ENCODE measurements at places on chromosomes 13 and 19.

- no peaks in the 10 kb centered on the region for H3K27me3 ChIP-seq
- H3K4me1 ChIP-seq, result no peaks in the 10 kb centered on the region
Measured at GRCh38 chr13:48775285-48775684, 121.6 kb downstream of the CYSLTR2 start.

GRCh38 chr19:29404015-29404414 lies 121.8 kb upstream of the VSTM2B start:
- no peak overlapping the region for H3K27ac ChIP-seq
- no peaks in the 10 kb centered on the region for H3K36me3 ChIP-seq
- H3K27me3 ChIP-seq, result peaks cover 2% of the 10 kb centered on the region
- no peak for DNase-seq
- no peak overlapping the region for H3K4me3 ChIP-seq
- H3K4me1 ChIP-seq, result peaks cover 31% of the 10 kb centered on the region

DNA sequence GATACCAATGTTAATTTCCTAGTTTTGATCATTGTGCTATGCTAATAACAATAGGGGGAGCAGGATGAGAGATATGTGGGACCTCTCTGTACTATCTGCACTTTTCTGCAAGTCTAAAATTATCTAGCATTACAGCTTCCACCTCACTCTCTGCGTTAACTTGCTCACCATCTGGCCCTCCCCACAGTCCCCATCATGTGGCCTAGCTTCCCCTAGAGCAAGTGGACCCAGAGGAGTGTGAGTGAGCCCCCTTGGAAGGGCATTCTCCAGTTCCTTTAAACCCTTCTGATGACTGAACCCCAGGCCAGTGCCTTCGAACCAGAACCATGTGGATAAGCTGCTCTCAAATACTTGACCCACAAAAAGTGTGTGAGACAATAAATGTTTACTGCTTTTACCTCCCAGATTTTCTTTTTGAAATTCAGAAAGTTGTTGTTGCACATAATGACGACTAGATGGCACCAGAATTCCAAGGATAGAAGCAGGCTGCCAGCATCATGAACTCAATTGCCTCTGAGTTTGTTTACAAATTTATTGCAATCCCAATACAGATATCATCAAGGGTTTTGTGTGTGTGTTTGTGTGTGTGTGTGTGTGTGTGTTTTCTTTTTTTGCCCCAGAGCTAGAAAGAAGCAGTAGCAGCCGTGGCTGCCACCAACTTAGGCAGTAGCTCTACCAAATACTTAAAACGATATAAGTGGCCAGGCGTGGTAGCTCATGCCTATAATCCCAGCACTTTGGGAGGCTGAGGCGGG lies 49.0 kb upstream of the ZNF780A start:
- no peak overlapping the region for H3K4me3 ChIP-seq
- H3K27ac ChIP-seq, result no peak overlapping the region

DNA sequence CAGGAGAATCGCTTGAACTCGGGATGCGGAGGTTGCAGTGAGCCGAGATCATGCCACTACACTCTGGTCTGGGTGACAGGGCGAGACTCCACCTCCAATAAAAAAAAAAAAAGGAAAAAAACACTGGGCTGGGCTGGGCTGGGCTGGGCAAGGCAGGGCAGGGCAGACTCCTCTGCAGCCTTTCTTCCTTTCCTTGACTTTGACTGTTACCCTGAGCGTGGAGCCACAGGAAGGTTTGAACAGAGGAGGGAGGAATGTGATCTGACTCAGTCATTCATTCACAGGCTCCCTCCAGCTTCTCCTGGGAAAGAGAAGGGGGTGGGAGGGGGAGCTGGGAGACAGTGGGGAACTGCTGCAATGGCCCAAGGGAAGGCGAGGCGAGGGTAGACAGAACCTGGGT lies 2.7 kb upstream of the ACTN4 start:
- H3K36me3 ChIP-seq, result peaks cover under 1% of the 10 kb centered on the region
- DNase-seq, result no peak
- H3K27ac ChIP-seq, result no peak overlapping the region
- no peaks in the 10 kb centered on the region for H3K27me3 ChIP-seq
- peaks cover 3% of the 10 kb centered on the region for H3K4me1 ChIP-seq

DNA sequence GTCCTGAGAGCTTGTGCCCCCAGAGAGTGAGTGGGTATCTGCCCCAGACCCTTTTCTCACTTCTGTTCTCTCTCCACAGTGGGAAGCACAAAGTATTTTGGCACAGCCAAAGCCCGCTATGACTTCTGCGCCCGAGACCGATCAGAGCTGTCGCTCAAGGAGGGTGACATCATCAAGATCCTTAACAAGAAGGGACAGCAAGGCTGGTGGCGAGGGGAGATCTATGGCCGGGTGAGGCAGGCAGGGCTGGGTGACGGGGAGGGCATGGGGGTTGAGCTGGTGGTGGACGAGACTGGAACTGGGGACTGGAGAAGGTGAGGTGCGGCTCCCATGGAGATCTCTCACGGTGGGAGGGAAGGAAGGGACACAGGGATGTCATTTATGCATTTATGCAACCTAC lies 33.5 kb upstream of the ADGRE1 start:
- H3K27ac ChIP-seq, result no peak overlapping the region
- H3K27me3 ChIP-seq, result no peaks in the 10 kb centered on the region
- DNase-seq, result no peak
- H3K36me3 ChIP-seq, result no peaks in the 10 kb centered on the region

DNA sequence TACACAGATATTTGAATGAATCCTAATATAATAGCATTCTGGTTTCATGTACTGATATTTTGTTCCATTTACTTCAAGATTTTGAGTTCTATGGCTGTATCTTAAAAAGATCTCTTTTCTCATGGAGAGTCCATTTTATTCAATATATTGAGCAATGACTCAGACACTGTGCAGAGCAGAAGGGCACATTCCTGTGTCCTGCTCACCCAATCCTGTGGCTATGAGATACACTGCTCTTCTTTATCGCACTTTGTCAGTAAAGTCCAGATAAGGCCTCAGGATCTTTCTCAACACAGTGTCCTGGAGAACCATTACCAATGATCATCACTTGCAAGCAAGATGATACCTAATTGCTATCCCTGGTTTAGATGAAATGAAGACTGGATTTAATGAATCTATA lies 155.0 kb downstream of the CYSLTR2 start:
- DNase-seq, result no peak
- H3K36me3 ChIP-seq, result no peaks in the 10 kb centered on the region
- H3K27ac ChIP-seq, result no peak overlapping the region
- H3K4me3 ChIP-seq, result no peak overlapping the region
- H3K4me1 ChIP-seq, result no peaks in the 10 kb centered on the region
- H3K27me3 ChIP-seq, result no peaks in the 10 kb centered on the region

DNA sequence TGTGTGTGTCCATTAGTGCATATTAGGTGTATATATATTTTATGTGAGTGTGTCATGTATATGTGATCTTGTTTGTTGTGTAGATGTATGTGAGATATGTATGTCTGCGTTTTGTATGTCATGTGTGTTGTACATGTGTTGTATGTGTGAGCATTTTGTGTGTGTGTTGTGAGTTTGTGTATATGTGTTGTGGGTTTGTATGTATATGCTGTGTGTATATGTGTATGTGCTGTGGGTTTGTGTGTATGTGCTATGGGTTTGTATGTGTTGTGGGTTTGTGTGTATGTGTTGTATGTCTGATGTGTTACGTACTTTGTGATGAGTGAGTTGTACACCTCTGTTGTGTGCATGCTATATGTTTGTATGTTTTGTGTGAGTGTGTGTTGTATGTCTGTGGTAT lies 8.1 kb downstream of the CEACAM20 start:
- H3K4me1 ChIP-seq, result no peaks in the 10 kb centered on the region
- no peak for DNase-seq
- H3K4me3 ChIP-seq, result no peak overlapping the region
- H3K36me3 ChIP-seq, result no peaks in the 10 kb centered on the region
- no peaks in the 10 kb centered on the region for H3K27me3 ChIP-seq

DNA sequence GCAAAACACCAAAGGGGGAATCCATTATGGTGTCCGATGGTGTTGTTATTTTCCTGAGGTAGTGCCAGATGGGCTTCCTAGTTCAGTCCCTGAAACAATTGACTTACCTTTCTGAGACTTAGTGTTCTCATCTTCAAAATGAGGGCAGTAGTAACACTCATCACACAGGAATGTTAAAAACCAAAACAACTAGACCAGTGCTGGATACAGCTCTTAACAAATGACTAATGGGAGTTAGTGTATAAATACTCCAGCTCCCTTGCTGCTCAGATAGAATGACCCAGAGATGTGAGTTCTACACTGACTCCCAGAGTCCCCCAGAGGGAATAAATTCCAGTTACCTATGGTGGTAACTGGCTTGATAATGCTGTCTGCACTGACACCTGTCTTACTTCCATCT lies 49.9 kb downstream of the MBD3L2B start:
- DNase-seq, result no peak
- no peaks in the 10 kb centered on the region for H3K27me3 ChIP-seq
- no peak overlapping the region for H3K4me3 ChIP-seq
- H3K36me3 ChIP-seq, result no peaks in the 10 kb centered on the region

GRCh38 chr13:27622881-27623280 lies 1.2 kb downstream of the POLR1D start:
- H3K27me3 ChIP-seq, result no peaks in the 10 kb centered on the region
- H3K27ac ChIP-seq, result no peak overlapping the region
- peaks cover 9% of the 10 kb centered on the region for H3K36me3 ChIP-seq
- peak overlapping the region; percentile 99 for H3K4me3 ChIP-seq
- DNase-seq, result no peak
- peaks cover 10% of the 10 kb centered on the region for H3K4me1 ChIP-seq

- H3K4me1 ChIP-seq, result peaks cover 8% of the 10 kb centered on the region
- H3K36me3 ChIP-seq, result peaks cover 66% of the 10 kb centered on the region
- no peak overlapping the region for H3K4me3 ChIP-seq
- H3K27ac ChIP-seq, result peak overlapping the region; percentile 47
- H3K27me3 ChIP-seq, result no peaks in the 10 kb centered on the region
- peak; percentile 93 for DNase-seq
Measured at GRCh38 chr19:41308450-41309179, 1.4 kb upstream of the CCDC97 start.

GRCh38 chr13:96091164-96092117 lies 1.5 kb downstream of the HS6ST3 start:
- peak; percentile 20 for DNase-seq
- peaks cover 91% of the 10 kb centered on the region for H3K27me3 ChIP-seq
- H3K4me1 ChIP-seq, result peaks cover 4% of the 10 kb centered on the region
- no peaks in the 10 kb centered on the region for H3K36me3 ChIP-seq

DNA sequence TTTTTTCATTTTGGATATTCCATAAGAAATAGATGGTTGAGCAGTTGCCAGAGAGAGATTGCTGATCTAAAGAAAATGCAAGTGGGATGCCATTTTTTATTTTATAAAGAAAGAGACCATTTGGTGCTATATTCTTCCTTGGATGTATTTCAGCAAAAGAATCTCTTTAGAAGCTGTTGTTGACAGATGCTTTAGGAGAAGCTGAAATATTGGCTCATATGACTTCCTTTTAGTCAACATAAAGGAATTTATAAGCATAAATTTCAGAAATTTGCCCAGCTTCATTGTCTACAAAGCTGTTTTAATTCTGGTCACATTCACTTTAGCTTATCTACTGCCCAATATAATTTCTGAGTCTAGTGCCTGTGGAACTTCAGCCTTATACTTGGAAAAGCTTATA lies 36.9 kb downstream of the POLR1D start:
- H3K4me3 ChIP-seq, result no peak overlapping the region
- DNase-seq, result no peak
- H3K36me3 ChIP-seq, result no peaks in the 10 kb centered on the region
- no peaks in the 10 kb centered on the region for H3K4me1 ChIP-seq
- H3K27me3 ChIP-seq, result no peaks in the 10 kb centered on the region

- H3K36me3 ChIP-seq, result no peaks in the 10 kb centered on the region
- no peak overlapping the region for H3K4me3 ChIP-seq
- H3K27me3 ChIP-seq, result peaks cover 9% of the 10 kb centered on the region
- no peak overlapping the region for H3K27ac ChIP-seq
- DNase-seq, result no peak
Measured at GRCh38 chr13:27283906-27284493, 13.4 kb downstream of the RASL11A start.

DNA sequence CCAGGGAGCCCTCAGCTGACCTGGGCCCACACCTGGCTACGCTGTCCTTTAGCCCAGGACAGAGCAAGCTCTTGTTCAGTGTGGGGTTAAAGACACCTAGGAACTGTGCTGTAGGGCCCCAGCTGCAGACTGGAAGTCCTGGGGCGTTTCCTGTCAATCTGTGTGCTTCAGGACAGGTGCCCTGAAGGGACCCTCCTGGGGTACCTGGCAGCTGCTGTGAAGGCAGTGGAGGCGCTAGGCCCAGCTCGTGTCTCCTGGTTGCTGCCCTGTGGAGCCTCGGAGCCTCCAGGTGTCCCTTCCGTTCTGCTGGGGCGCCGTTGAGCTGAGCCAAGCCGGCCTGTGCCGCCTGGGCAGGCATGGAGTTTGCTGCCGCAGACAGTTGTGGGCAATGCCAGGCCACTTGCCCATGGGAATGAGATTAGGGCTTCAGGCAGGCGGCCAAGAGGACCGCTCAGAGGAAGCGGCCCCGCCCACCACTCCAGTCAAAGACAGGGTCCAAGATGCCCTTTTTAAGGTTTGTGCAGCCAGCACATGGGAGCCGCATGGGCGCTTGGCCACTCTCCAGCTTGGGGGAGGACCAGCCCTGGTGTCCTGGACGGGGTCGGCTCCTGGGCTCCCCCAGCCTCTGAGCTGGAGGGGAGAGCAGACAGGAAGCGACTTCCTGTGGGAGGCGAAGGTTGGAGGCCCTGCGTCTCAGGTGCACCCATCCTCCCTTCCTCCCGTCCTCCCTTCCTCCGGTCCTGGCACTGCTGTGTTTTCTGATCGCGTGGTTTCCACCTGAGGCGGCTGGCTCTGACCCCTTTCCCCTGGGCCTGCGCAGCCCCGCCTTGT lies 4.0 kb downstream of the PTBP1 start:
- no peak overlapping the region for H3K4me3 ChIP-seq
- H3K36me3 ChIP-seq, result peaks cover 81% of the 10 kb centered on the region
- H3K27me3 ChIP-seq, result no peaks in the 10 kb centered on the region
- no peak overlapping the region for H3K27ac ChIP-seq
- H3K4me1 ChIP-seq, result peaks cover 18% of the 10 kb centered on the region

GRCh38 chr13:20994441-20994821 lies 67.0 kb downstream of the LATS2 start:
- no peak overlapping the region for H3K27ac ChIP-seq
- no peaks in the 10 kb centered on the region for H3K27me3 ChIP-seq
- no peak for DNase-seq
- H3K4me1 ChIP-seq, result peaks cover 2% of the 10 kb centered on the region

GRCh38 chr19:55546822-55547614 lies 1.7 kb upstream of the SBK3 start:
- no peak for DNase-seq
- H3K27ac ChIP-seq, result peak overlapping the region; percentile 78
- H3K4me3 ChIP-seq, result no peak overlapping the region
